ENCODE measurements at places on chromosomes 13 and 19.

- DNase-seq: no peak
These were observed 6.0 kb upstream of the AMER2 start for GRCh38 chr13:25178070-25178469.

GRCh38 chr13:90443268-90443667, 904.2 kb upstream of the MIR17HG start:
- no peak for DNase-seq

DNA sequence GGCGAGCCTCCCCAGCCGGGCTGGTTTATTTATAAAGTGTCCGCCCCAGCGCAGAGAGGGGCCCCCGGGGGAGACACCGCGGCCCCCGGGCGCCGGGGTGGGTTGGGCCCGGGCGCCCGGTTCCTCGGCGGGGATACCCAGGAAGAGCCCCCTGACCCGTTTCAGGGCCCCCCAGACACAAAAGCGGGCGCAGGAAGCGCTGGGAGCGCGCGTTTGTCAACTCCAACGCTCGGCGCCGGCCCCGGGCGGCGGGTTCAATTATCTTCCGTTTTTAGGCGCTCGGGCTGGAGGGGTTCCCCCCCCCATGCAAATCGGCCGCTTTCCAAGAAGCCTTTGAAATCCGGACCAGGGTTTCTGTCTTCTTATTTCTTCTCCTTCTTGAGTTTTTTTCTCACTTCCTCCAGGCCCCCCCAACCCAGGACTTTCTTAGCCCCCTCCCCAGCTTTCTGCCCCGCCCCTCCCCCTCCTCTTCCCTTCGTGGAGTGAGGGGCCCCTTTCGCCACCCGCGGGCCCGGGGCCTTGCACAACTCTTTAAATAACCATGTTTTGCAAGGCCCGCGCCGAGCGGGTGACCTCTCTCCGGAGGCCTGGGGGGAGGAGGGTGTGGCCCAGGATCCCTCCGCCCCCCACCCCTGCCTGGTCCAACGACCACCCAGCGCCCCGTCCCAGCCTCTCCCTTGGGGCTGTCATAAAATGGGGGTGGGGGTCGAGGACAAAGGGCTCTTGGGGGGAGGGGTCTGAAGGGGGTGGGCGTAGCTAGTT, 935 bp downstream of the ARID3A start:
- no peak for DNase-seq

DNA sequence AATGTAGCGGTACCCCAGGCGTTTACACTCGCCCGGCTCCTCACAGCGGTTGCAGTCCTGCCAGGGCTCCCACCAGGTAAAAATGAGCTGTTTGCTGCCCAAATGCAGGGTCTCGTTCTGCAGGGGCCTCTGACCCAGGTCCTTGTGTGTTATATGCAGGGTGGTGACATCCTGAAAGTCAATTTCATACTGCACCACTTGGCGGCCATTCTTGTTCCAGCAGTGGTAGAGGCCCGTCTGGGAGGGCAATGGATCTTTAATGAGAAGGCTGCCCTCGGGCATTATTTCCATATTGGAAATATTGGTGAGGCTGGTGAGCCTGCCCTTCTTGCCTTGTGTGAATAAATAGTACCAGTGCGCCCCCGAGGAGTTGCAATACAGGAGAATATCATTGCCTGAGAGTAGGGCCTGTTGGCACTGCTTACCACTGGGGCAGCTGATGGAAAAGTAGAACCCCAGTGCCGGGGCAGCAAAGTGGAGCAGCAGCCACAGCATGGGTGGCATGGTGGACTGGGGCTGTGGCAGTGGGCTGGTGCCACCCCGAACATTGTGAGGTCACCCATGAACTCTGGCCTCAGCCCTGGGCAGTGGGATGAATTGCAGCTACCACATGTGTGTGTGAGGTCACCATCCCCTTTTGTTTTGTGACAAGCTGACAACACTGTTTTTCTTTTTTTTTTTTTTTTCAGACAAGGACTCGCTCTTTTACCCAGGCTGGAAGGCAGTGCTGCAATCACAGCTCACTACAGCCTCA, at the start of gene FAM187B:
TSS of gene FAM187B (minus strand) at position 563 of the 754 bp plus-strand sequence. CDS start at position 504, 59 bp downstream.
- DNase-seq: no peak

GRCh38 chr13:43767341-43767931, 19.3 kb downstream of the ENOX1 start:
- DNase-seq: no peak

DNA sequence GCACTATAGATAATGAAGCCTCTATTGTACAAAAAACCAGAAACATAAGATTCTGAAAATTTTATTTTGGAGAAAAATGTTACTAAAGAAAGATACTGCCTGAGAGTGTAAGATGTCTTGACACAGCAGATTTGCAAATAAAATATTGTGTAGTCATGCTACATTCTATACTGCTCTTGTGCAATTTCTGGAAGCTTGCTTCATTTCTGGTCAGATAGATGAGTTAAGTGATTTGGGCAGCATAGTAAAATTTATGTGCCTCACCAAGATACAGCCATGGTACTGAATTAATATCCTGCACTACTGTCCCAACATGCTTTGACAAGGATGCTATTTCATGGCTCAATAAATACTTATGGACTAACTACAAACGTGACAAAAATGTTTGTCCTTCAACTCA, 55.1 kb upstream of the STARD13 start:
- no peak for DNase-seq

- DNase-seq: no peak
These were observed 65.5 kb downstream of the EPSTI1 start for GRCh38 chr13:42926555-42926954.

DNA sequence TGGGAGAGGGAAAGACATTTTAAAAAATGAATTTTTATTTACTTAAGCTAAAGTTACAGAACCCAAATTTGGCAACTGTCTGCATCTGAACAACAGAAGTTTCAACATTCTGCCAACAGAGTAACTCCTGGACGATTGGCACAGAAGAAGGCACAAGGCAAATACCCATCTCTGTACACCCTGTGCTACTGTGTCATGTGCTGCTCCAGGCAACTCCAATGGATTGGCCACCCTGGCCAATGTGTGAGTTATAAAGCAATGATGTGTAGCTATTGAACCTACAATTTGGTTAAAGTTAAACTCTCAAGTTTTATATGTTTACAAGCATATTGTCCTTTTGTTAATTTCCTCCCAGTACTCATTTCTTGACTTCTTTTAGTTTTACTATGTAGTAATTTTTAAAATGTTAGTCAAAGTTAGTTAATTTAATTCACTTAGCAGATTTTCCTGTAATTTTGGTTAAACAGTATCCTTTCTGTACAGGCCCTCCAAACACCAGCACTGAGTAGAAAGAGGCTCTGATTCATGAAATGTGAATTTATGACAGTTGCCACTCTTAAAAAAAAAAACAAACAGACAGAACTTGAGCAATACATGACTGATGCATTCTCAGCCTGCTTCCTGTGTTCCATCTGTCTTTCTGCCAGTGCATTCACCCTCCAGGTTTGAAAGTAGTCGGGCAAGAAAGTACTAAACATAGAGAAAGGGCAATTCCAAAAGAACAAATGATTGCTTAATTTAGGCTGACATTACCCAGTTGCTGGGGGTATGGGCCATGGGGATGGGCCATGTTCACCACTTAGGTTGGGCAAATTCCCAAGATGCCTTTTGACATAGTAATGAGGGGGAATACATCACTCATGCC, 5.9 kb downstream of the STARD13 start:
- DNase-seq: no peak

DNA sequence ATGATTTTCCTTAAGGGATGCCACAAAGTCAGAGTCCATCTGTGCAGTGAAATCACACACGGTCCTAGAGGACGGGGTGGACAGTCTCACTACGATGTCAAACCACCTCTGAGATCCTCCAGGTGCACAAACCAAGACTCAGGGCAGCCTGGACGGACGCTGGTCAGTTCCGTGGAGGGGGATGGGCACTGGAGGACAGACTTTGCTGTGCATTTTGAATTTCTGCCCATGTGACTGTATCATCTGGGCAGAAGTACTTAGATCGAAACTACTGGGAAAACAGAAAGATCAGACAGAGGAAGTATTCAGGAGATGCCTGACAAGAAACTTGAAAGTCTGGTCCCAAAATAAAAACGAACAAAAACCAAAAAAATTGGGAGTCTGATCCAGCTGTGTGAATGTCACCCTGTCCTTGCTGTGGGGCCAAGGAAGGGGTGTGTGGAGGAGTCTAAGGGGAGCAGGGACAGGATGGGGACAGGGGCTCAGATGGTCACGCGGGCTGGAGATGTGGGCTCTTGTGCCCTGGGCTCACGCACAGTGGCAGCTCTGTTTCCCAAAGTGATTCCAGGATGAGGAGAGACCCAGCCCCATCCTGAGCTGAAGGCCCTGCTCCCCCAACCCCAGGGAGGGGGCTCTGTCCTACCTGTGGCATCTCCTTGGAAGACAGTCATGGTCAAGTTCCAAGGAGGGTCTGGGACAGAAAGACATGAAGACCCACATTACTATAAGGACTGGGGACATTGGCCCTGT, 1.5 kb downstream of the SIGLEC8 start:
- no peak for DNase-seq

DNA sequence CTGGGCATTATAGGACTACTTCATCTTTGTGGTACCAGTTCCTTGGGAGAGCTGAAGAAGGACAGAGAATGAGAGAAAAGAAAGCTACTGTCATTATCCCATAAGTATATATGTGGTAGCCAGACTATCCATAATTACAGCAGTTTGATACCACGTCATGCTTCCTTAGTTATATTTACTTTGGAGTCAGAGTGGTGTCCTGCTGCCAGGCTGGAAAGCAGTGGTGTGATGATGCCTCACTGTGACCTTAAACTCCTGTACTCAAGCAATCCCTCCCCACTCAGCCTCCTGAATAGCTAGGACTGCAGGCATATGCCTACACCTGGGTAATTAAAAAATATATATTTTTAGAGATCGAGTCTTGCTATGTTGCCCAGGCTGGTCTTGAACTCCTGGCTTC, 57.8 kb downstream of the WTIP start:
- DNase-seq: no peak

- DNase-seq: no peak
These were observed 327.1 kb downstream of the RFC3 start for GRCh38 chr13:34145061-34145460.

DNA sequence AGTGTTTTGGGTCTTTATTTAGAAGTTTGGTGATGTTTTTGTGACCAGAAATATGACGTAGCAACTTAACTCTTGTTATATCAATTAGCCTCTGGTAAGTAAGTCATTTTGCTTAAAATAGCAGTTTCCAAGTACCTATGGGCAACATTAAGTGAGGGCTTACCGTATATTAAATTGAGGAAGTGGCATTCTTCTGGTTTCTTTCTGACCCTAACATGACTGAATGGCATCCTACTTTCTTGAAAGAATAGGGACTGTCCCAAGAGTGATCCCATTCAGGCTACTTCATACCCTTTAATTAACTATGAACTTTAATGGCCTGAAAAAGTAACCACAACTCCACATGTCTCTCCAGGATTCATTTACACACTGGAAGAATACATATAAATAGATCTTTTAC, 106.6 kb downstream of the MZT1 start:
- no peak for DNase-seq

GRCh38 chr13:33757713-33758112, 60.2 kb upstream of the RFC3 start:
- DNase-seq: no peak

DNA sequence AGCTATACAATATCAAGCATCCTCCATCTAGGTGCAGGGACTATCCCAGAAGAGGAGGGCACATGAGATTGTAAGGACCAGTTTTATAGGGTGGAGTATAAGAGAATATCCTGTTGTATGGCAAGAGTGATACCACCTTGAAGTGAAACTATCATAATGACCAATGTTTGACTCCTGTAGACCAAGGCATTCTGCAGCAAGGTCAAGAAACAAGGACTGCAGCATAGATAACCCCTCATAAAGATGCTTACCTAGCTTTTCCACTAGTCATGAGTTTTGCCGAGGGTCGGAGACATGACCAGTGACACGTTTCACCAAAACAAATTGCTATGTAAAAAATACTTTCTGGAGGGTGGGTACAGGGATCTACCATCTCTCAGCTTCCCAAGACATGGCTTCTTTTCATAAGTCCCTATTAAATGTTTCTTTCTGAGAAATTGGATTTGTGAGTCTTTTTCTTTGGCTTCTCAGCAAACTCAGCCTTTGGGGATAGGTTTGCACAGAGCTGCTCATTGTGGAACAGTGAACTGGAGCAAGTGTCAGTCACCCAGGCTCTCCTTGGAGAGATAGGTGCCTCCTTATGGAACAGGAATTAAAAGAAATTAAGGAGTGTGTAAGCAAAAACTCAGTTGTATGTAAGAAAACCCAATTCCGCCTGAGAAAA, 28.2 kb upstream of the CYSLTR2 start:
- DNase-seq: no peak

GRCh38 chr19:45508861-45509691, 1.8 kb downstream of the VASP start:
- no peak for DNase-seq

DNA sequence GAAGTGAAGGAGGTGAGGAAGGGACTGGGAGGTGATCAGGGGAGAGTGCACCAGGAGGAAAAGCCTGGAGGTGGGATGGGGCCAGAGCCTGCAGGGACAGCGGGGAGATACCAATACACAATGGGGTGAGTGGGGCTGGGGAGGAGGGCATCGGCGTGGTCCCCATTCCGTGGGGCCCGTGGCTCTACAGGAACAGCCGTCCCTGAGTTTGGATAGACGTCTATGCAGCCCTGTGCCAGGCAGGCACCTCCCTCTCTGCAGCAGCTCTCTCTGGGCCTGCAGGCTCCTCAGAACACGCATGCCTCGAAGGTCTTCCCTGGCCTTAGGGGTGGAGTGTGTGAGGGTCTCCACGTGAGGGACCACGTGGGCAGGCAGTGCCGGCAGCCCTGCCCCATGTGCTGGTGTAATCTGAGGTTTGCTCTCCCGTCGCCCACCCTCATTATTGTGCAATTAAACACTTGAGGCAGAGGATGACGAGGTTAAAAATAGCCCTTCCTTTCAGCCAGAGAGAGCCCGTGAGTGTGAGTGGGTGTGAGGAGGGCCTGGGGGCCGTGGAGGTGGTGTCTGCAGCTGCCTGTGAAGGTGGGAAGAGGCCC, 16.5 kb downstream of the C2CD4C start:
- DNase-seq: no peak

DNA sequence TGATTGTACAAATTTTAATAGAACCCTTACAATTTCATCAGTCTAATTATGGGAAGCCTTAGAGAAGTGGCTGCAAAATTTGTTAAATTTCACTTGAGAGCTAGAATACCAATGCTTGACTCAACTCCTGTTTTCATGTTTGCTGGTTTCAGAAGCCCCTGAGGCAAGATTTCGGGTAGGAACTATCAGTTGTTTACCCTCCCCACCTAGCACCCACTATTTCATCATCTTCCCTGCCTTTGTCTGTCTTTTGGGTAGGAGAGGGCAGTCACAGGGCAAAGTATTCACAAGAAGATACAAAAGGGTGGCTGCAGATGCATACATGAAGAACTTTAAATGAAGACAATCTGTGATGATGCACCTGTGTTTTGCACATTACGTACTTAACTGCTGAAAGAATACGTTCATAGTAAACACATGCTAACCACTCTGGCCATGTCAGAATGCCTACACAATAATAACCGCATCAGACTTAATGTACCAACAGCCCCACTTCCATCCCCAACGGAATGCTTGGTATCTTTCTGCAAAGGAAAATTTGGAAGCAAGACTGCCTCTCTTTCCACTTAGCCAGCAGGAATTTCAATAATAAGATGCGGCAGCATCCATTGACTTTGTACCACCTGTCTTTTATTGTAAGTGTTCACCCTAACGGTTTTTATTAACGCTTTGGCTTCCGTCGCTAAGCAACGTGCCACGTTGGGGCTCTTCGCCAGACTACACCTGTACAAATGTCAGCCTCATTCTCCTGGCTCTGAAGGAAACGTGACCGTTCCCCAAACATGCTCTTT, 30.4 kb downstream of the TPT1 start:
- DNase-seq: no peak

Data from activated naive CD8-positive, alpha-beta T cell treated with anti-CD3 and anti-CD28 coated beads, Interleukin-2, amount 50 U/mL, for 16 hours (primary cell).